Astrocyte (in vitro differentiated cells and primary cell): ENCODE measurements at places on chromosomes 3 and 15.

- H3K4me3 ChIP-seq, result no peak overlapping the region
- H3K27ac ChIP-seq, result no peak overlapping the region
- H3K27me3 ChIP-seq, result no peaks in the 10 kb centered on the region
- H3K4me1 ChIP-seq, result no peaks in the 10 kb centered on the region
Measured at GRCh38 chr3:188402229-188402628, 248.3 kb downstream of the LPP start.

DNA sequence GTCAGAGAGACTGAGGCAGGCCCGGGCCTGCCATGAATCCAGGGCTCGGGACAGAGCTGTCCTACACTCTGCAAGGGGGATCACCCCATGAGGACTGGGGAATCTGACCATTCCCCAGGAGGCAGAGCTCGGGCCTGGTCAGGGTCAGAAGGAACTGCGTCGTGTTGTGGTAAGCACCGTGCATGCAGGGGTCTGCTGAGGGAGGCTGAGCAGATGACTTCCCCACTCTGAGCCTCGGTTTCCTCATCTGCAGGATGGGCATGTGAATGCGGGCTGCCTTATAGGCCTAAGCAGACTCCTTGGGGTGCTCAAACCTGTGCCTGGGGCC lies 61.6 kb upstream of the IQSEC1 start:
- DNase-seq, result no peak
- no peaks in the 10 kb centered on the region for H3K4me1 ChIP-seq
- H3K4me3 ChIP-seq, result no peak overlapping the region

DNA sequence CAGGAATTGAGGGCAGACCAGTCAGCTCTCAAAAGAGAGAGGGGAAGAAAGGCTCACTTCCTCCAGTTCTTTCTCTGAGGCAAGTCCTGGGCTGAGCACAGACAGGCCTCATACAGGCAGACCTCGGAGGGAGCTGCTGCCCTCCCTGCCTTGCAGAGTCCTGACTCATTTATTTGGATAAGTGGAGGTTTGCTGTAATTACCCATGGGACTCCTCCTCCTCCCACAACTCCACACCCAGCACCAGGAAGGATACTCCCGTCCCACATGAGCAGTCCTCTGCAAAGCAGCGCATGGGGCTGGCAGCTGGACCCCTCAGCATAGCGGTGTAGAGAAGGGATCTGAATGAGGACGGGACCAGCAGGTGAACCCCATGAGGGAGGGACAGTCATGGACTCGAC lies 13.4 kb upstream of the SCN10A start:
- H3K4me3 ChIP-seq, result no peak overlapping the region
- peaks cover 26% of the 10 kb centered on the region for H3K4me1 ChIP-seq

- H3K36me3 ChIP-seq, result no peaks in the 10 kb centered on the region
- no peak overlapping the region for H3K27ac ChIP-seq
- DNase-seq, result no peak
- H3K4me3 ChIP-seq, result no peak overlapping the region
Measured at GRCh38 chr3:67551361-67552016, 102.9 kb downstream of the SUCLG2 start.

- no peak overlapping the region for H3K4me3 ChIP-seq
- H3K27me3 ChIP-seq, result no peaks in the 10 kb centered on the region
- DNase-seq, result peak; percentile 51
Measured at GRCh38 chr3:149199474-149199873, 22.2 kb downstream of the CP start.

GRCh38 chr3:43870120-43870519 lies 179.4 kb downstream of the ABHD5 start:
- H3K4me3 ChIP-seq, result no peak overlapping the region
- DNase-seq, result peak; percentile 65
- H3K27ac ChIP-seq, result peak overlapping the region; percentile 89
- H3K4me1 ChIP-seq, result peaks cover 66% of the 10 kb centered on the region
- H3K36me3 ChIP-seq, result no peaks in the 10 kb centered on the region

GRCh38 chr3:53890726-53891475 lies 758 bp downstream of the SELENOK start:
- peaks cover 5% of the 10 kb centered on the region for H3K36me3 ChIP-seq
- peak overlapping the region; percentile 92 for H3K4me3 ChIP-seq
- H3K27ac ChIP-seq, result peak overlapping the region; percentile 95
- H3K4me1 ChIP-seq, result peaks cover 14% of the 10 kb centered on the region
- peaks cover 12% of the 10 kb centered on the region for H3K27me3 ChIP-seq
- peak; percentile 60 for DNase-seq
